ENCODE measurements at places on chromosomes 1 and 21. TPM values are rescaled to one million over a fixed set of nuclear protein-coding genes. Genes with fewer than 3 reads are reported as not detected.

GJB3 gene
- total RNA-seq: 33.2 TPM

SPRR1B gene
- total RNA-seq: not detected

BCAS2 gene
- 72.8 TPM for total RNA-seq

C1orf115 gene
- 10.7 TPM for total RNA-seq

PLCH2 gene
- 0.05 TPM for total RNA-seq

ATP6V1G3 gene
- not detected for total RNA-seq

KIF21B gene
- total RNA-seq: 1.4 TPM

MYBPHL gene
- total RNA-seq: not detected

SPAG17 gene
- total RNA-seq: 14.6 TPM

- DNase-seq: no peak
Measured at GRCh38 chr1:44554706-44555105, 119.6 kb downstream of the TMEM53 start.

- DNase-seq: peak; percentile 10
Measured at GRCh38 chr21:34967509-34968289, 81.4 kb downstream of the RUNX1 start.

- no peak for DNase-seq
Measured at GRCh38 chr1:204894031-204894430, 23.4 kb downstream of the NFASC start.

GRCh38 chr1:179047636-179047997 lies 21.9 kb downstream of the FAM20B start:
- DNase-seq: no peak

DNA sequence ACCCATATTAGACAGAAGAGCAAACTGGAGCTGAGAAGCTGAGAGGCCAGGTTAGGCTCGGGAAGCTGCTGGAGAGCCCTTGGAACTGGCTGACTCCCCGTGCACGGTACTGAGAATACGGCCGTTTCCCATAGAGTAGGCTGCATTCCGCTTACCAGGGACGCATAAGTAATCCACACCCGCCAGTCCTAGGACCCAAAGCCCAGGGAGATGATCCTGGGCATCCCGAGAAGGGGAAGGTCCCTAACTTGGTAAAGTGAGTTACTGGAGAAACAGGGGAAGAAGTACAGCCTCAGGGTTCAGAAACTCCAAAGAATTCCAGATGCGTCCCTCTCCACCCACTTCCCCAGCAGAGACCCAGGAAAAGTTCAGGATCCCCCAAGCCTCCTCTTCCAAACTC lies 1.3 kb downstream of the LRRC38 start:
- DNase-seq: no peak

Data from renal cortical epithelial cell (primary cell).